Astrocyte of the hippocampus (primary cell): ENCODE measurements at places on chromosomes 6 and 20.

- no peak for DNase-seq
These were observed 329.0 kb downstream of the GJA1 start for GRCh38 chr6:121764493-121764892.

DNA sequence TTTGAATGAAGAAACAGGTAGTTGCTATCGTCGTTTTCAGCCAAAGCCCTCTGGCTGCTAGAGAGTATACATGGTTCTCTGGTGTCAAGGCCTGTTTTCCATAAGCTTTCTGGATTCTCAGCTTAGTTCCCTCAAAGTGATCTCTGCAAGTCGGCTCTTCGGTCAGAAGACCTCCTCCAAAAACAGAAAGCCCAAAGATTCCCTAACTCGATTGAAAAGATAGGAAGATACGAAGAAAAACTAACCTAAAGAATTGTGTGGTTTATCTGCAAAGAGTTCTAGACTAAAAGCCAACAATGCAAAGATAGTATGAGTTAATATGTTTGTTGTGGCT lies 545 bp upstream of the ASCC3 start:
- DNase-seq: no peak

DNA sequence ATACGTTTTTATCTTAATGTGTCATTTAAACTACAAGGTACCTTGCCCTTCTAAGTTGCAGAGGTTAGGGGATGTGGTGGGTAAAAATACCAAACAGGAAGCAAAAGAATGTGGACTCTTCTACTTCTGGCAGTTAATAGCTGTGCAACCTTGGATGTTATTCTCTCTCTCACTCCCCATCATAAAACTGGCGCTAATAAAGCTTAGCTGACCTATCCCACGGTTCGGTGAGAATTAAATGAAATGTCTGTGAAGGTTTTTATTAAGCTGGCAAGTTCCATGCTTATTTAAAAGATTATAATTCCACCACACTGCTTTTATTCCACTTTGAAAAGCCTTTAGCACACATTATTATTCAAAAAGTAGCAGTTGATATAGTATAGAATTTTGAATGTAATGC lies 127.8 kb upstream of the SLC22A23 start:
- no peak for DNase-seq

DNA sequence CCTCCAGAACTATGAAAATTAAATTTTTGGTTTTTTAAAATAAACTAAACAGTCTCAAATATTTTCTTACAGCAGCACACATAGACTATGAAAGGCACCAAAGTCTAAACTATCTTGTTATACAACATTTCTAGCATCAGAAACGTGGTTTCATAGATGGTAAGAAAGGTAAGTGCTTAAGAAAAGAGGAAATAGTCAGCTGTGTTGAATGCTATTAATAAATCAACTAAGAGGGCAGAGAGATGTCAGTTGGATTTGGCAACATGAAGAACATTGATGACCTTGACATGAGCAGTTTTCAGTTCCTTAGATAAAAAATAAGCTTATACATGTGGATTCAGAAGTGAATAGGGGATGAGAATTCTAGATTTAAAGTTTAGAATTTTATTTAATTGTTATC lies 113.6 kb downstream of the RFX6 start:
- DNase-seq: no peak

- DNase-seq: peak; percentile 71
These were observed 995 bp upstream of the GSTA4 start for GRCh38 chr6:52995913-52996645.

DNA sequence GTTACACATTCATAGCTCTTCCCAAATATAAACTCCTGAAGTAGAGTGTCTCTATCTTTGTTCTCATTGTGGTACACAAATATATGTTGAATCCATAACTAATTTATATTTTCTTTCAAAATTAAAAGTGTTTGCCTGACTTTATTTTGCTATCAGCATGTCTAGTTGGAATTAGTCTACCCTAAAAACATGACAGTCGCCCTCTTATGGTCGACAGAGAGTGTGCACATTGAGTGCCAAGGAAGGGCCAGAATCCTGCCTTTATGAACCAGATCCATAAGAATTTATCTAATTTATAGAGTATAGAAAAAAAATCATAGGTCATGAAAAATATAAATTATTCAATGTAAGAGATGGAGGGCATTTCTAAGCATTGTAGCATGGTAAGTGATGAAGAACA lies 12.3 kb upstream of the DEFB112 start:
- DNase-seq: no peak

DNA sequence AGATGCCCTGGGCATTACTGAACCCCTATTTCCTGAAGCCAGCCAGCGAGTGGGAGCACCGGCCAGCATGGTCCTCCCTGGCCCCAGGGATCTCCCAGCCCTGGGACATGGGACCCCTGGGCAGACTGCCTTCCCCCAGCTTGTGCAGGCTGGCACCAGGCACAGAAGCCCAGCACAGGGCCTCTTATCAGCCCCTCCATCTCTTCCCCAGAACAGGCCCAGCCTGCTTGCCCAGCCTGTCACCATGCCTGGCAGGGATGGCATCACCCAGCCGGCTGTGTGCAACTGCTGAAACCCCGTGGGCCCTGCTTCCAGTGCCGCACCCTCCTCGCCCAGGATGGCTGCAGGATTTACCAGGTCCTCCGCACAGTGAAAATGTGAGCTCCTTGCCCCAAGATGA lies 6.1 kb upstream of the OSBPL2 start:
- no peak for DNase-seq
